T-helper 22 cell (primary cell): ENCODE measurements at places on chromosomes 4 and X.

DNA sequence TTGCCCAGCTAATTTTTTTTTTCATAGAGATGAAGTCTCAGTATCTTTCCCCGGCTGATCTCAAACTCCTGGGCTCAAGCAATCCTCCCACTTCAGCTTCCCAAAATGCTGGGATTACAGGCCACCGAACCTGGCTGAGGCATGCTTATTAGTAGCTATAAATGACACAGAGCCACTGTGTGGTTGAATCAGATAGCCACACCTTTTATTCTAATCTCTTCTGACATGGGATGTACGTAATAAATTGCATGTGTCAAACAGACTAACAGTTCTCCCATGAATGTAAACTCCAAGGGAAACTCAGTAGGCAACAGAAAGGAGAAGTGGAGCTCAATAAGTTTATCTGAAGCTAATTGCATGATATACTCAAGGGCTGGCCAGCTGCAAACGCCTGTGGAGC lies 139.8 kb upstream of the VCX3A start:
- no peak for DNase-seq

GRCh38 chr4:152957437-152958171 lies 21.5 kb downstream of the FHDC1 start:
- no peak for DNase-seq

- DNase-seq: no peak
Measured at GRCh38 chrX:145532176-145532780, 285.0 kb downstream of the SPANXN1 start.

- no peak for DNase-seq
Measured at GRCh38 chrX:39117101-39117500, 315.8 kb downstream of the MID1IP1 start.

- DNase-seq: no peak
Measured at GRCh38 chr4:99617374-99617773, 40.3 kb downstream of the C4orf54 start.

DNA sequence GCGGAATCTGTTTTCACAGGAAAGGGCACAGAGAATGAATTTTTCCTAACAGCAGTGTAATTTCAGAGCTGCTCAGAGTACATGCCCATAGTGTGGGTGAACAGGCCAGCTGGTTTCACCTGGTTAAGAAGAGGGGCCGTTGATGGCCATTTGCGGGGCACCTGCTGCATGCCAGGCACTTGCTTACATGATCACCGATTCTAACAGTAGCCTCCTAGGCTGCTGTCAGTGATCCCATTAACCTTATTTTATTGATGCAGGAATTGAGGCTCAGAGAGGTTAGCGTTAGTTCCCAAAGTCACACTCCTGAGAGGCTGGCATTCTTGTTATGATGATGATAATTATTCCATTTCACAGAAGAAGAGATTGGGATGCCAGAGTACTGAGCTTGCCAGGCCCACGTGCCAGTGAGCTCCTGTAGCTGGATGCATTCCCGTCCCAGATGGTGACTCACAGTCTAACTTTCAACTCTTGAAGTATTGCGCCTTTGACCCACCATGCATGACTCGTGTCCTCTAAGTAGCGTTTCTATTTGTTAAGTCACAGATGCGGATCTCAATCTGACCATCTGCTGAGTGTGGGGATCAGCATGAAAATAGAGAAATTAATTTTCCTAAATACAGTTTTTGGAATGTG lies 76.5 kb downstream of the PSAPL1 start:
- no peak for DNase-seq

- DNase-seq: no peak
Measured at GRCh38 chr4:59704616-59705015, 1495.5 kb upstream of the ADGRL3 start.

DNA sequence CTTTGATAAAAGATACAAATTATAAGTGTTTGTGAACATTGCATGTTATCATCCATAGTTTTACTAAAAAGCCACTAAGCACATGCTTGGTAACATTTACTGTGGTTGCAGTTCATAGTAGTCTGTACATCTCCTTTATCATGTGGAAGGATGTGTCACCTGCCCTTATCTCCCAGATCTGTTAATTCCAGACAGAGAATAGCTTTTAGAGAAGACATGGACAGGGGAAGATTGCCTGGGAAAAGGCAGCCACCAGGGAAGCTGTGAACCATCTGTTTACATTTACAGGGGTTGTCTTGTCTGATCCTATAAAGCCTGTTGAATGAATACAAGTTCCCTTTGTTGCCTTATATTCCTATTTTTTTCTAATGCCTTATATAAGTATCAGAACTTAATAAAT lies 396.0 kb downstream of the FAT4 start:
- no peak for DNase-seq

DNA sequence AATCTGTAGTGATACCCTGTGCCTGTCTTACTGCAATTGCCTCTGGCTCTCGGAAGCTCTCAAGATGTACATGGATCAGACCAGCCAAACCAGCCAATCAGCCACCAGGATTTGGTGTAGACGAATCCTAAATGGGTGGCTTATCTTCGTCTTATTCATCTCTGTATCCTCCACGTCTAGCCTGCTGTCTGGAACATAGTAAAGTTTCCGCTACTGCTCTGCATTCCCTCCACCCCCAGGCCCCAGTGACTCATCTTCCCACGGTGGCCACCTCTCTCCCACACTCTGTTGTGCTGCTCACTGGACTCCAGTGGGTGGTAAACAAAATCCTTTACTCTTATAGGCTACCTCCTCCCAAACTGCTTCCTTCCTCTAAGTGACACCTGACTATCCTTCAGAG lies 37.8 kb downstream of the SEPTIN6 start:
- DNase-seq: peak; percentile 72

DNA sequence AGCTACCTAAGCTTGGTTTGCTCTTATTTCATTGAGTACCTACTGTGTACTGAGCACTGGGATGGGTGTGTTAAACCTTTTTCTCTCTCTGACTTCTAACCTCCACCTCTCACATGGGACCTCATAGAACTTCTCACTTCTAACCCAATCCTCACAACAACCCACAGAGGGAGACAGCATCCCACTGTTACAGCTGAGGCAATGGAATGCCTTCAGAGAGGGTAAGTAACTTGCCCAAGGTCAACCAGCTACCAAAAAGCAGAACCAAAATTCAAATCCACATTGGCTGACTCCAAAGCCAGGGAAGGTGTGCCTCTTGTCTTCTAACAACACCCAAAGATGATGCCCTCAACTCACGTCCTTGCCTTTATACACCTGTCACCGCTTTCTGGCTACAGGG lies 5.4 kb downstream of the SEL1L3 start:
- no peak for DNase-seq

- no peak for DNase-seq
Measured at GRCh38 chr4:184463158-184463557, 11.2 kb downstream of the IRF2 start.

GRCh38 chrX:38672646-38673045 lies 111.3 kb downstream of the TSPAN7 start:
- no peak for DNase-seq

DNA sequence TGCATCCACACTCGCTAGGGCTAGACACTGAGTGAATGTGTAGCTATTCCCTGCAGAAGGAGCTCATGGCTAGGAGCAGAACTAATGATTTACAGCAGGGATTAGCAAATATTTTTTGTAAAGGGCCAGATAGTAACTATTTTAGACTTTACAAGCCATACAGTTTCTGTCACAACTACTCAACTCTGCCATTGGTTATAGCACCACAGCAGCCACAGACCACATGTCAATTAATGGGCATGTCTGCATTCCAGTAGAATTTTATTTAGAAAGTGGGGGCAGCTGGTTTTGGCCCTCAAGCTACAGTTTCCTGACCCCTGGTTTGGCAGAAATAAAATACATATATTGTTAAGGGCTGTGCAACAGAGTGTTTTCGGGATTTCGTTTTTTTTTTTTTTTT lies 192.6 kb downstream of the FRMPD4 start:
- DNase-seq: no peak

DNA sequence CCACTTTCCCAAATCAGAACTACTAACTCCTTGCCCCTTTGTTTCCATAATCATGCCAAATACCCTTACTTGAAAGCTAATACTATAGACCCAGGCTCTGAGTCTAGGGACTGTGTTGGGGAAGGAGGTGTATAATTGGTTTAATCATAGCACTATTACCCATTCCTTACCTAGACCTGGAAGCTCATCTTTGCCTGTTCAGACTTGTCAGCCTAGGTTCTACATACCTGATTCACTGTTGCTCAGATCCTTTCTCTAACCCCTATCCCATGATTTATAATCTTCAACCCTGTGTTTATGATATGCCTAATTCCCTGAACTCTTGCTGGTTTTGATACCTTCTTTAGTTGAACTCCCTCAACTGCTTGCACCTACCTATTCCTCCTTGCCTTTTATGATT lies 123.1 kb upstream of the GRIA3 start:
- no peak for DNase-seq

GRCh38 chr4:30724247-30724646 lies 4.1 kb downstream of the PCDH7 start:
- DNase-seq: no peak

- no peak for DNase-seq
Measured at GRCh38 chrX:39764441-39764914, 333.3 kb downstream of the BCOR start.

- DNase-seq: no peak
Measured at GRCh38 chrX:52280812-52281211, 88.0 kb upstream of the XAGE2 start.

- DNase-seq: no peak
Measured at GRCh38 chrX:19183761-19184477, 61.7 kb upstream of the ADGRG2 start.

DNA sequence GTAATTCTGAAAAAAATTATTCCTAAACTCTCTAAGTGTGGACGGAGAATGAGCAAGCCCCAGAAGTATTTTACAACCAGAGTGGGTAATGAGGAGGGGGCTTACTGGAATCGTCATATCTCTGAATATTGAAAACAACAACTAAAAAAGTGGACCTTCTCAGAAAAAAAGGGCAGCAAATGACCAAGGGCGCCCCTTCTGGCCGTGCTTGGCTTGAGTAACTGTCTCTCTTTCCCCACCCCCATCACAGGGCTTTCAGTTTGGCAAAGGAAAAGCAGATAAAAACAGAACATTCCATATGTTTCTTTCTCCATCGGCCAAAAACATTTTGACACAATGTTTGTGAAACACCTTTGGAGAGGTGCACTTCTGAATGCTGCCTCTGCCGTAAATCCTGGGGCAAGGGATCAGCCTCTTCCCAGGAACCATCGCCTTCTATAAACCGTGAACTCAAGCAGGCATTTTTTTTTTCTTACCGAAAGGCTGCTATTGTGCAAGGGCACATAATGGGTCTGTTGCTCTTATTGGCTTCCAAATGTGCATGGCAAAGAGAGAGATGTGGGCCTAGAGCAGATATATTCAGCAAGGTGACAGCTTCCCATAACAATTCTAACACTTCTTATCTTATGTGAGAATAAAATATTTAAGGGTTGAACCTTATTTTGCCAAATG lies 115.4 kb downstream of the PARM1 start:
- no peak for DNase-seq

GRCh38 chrX:63764946-63765345 lies 20.1 kb downstream of the ARHGEF9 start:
- no peak for DNase-seq

DNA sequence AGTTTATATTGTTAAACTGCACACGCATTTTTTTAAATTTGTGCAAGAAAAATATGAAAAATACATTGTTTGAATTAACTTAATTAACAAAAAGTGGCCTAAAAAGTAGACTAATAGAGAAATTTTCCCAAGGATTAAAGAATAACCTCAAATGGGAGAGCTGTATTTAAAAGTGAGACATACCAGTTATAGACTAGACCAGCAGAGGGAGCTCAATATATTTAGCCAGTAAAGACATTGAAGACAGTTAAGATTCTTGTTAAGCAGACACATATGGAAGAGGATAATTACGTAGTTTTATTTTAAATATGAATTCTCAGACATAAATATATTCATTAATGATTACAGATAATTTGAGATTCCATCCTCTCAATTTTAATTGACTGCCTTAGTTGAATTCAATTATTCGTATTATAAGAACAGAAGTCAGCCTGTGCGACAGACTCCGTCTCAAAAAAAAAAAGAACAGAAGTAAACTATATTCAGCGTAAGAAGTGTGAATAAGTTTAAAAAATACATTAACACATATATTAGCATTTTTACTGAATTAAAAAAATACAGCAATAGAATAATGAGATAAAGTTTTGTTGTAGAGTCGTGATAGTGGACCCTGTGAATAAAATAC lies 64.8 kb downstream of the GLRA3 start:
- DNase-seq: no peak

DNA sequence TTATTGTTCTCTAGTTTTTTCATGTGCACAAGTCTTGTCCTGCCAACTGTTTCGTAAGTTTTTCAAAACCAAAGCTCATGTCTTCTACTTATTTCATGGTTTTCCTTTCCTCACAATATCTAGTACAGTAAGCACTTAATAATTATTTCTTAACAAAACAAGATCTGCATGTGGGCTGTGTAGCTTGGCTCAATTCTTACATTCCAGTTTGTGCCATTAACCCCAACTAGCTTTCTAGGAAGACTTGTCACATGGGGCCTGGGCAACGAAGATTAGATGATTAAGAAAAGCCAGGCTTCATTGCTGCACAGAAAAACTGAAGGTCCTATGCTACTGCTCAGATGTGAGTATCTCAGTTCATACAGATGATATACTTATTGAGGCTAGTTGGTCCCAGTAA lies 155.3 kb upstream of the TEX13A start:
- DNase-seq: no peak

DNA sequence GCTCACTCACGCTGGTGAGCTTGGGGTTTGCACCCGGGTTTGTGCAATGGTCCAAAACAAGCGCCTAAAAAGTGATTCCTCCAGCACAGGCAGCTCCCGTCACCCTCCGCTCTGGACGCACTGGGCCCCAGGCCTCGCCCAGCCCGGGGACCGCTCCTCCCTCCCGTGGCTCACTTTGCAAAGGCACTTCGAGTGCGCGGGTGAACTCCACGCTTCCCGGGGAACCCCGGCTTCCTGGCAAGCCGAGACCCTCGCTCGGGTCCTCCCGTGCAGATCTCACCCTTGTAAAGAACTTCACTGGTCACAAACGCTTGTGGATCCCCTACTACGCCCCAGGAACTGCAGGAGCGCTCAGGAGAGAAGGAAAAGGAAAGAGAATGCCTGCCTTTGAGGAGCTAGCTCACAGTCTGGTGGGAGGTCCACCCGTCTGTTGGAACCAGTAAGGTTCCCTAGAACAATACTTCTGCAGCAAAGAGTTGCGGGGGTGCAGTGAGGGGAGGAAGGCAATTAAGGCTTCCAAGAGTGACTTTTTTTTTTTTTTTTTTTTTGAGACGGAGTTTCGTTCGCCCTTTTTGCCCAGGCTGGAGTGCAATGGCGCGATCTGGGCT lies at the start of gene CTPS2:
Gene CTPS2 (minus strand): TSS at position 122 of the 608 bp plus-strand sequence. CDS start 9,767 bp downstream, outside the sequence.
- no peak for DNase-seq

DNA sequence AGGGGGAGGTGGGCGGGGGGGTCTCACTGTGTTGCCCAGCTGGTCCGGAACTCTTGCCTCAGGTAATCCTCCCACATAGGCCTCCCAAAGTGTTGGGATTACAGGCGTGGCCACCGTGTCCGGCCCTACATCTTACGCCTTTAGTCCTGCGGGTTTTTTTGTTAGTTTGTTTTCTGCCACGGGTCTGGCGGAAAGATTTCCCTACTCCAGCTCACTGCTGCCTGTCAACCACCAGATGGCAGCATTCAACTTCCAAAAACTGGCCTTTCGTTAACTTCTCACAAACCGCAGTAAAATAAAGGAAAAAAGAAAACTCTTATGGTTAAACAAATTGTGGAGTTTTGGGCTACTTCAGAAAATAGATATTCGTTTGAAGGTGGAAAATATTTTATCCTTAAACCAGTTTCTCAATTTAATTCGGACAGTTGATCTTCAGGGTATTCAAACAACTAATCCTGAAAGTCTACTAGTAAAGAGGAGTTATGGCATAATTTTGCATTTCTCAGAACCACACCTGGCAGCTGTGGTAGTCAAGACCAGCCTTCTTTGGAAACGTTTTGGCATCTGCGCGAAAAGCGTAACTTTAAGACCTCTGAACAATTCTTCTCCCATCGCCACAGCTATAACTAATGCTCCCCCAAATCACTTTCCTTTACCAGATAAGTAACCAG lies 41.1 kb downstream of the LUZP4 start:
- DNase-seq: no peak
